K562 (cell line): ENCODE measurements at places on chromosomes 4 and X.

GRCh38 chr4:185541251-185541727, 6.0 kb upstream of the PDLIM3 start:
- no peak for DNase-seq

- peak; percentile 59 for DNase-seq
Observed at GRCh38 chr4:150209140-150209829, 131.0 kb downstream of the DCLK2 start.

DNA sequence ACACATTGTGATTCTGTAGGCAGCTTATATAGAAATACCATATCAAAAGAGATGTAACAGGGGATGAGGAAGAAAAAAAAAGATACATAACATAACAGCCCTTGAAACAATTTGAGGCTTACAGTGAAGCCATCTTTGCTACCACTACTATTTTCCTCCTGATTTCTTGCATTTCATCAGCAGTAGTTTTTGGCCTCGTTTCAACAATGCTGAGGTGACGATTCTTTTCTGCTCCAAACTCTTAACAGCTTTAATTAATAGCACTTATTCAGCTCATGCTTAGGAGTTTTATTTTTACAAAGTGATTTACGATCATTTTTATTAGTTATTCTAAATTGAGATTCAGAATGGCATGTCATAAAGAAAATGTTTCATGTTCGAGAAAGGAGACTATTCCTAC, 163.2 kb downstream of the DCK start:
- DNase-seq = no peak

DNA sequence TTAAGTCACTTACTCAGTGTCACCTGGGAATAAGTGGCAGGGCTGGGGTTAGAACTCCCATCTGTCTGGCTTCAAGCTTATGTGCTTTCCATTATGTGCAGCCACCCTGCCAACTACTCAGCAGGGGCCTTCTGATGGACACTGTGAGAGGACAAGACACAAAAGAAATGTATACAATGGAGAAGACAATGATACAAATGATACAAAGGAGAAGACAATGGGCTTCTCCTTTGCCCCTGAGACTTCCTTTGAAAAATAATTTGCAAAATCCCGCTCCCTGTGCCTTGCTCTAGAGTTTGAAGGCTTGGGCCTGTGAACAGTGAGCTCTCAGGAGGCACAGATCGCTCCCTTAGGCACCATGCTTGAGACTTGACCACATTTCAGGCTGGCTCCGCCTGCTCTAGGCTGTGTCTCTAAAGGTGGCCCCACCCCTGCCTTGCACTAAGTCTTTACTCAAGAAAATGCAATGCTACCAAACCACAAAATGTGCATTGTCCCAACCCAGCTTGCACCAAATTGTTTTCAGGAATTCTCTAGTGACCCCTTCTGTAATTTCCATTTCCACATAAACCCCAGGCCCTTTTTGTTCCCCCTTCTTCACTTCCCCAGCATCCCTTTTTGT, 27.1 kb upstream of the STX18 start:
- DNase-seq = no peak

DNA sequence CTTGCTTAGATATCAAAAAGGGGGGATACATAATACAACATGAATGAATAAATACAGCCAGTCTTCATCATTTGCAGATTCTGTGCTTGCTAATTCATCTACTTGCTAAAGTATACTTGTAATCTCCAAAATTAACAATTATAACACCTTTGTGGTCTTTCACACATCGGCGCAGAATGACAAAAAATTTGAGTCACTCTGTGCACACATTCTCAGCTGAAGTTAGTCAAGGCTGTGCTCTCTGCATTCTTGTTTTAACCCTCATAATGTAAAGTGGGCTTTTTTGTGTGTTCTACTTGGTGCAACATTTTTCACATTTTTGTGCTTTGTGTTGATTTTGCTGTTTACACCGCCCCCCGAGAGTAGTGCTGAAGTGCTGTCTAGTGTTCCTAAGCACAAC, 65.8 kb upstream of the GPRIN3 start:
- no peak for DNase-seq

- no peak for DNase-seq
Observed at GRCh38 chr4:76690011-76690905, 207.7 kb downstream of the SOWAHB start.

- no peak for DNase-seq
Observed at GRCh38 chr4:128635955-128636560, 173.4 kb upstream of the JADE1 start.

DNA sequence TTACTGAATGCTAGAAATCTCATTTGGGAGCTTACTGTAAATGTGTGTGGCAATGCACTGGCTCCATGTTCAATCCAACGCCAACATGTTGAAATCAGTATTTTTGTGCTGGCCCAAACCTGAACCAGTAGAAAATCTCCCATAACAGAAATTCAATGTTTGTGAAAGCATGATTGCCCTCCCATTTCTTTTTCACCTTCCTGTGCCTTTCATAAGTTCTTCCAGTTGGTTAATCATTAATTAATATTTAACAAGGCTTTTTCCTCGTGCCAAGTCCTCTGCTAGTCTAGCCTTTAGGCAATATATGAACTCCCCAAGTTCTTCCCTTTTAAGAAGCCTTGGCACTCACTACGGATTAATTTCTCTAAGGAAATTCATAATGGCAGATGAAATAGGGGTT, 1.3 kb upstream of the PLS3 start:
- DNase-seq = no peak

- no peak for DNase-seq
Observed at GRCh38 chr4:146318894-146319293, 104.6 kb downstream of the REELD1 start.

GRCh38 chr4:118973295-118973694, 84.6 kb downstream of the SYNPO2 start:
- DNase-seq = no peak

DNA sequence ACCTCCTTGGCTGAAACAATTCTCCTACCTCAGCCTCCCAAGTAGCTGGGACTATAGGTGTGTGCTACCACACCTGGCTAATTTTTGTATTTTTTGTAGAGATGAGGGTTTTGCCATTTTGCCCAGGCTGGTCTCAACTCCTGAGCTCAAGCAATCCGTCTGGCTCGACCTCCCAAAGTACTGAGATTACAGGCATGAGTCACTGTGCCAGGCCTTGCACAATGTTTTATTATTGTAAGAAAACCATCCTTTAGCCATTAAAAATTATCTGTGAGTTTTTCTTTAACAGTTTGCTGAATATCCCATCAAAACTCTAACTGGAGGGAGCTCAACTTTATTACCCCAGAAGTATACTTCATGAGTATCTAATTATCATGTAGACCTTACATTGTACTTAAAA, 900.3 kb downstream of the PCDH7 start:
- DNase-seq = no peak

DNA sequence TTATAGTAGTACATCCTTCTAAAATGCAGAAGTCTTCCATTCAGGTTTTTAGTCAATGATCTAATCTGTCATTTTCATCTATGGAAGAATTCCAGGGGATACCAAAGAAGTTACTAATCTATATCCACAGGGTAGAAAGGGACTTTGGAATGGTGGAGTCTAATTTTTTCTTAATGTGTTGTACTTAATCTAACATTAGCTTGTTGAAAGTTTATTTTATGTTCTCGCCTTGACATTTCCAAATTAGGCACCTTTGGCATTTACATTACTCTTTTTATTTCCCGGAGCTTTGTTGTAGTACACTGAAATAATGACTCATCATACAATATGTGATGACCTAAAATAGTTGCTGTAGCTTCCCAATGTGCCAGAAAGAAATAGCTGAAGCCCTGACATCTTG, 91.5 kb downstream of the HTR2C start:
- no peak for DNase-seq

GRCh38 chr4:39936565-39937418, 40.9 kb downstream of the PDS5A start:
- DNase-seq = no peak

DNA sequence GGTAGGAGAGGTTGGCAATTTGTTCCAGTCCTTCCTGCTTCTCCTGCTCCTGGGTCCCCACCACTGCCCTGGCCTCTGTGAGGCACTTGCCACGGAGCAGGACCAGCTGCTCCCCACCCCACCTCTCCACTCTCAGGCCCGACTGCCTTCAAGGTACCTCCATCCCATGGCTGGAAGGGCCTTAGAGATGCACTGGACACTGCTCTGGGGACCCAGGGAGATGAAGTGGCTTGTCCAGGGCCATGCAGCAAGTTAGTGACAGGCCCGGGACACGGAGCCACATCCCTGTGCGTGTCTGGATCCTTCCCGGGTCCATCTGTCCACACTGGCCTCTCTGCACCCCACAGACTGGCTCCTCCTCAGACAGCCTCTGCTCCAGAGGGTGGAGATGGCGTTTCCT, 105.3 kb downstream of the CPZ start:
- no peak for DNase-seq

- no peak for DNase-seq
Observed at GRCh38 chr4:157779081-157779480, 393.7 kb downstream of the GASK1B start.

DNA sequence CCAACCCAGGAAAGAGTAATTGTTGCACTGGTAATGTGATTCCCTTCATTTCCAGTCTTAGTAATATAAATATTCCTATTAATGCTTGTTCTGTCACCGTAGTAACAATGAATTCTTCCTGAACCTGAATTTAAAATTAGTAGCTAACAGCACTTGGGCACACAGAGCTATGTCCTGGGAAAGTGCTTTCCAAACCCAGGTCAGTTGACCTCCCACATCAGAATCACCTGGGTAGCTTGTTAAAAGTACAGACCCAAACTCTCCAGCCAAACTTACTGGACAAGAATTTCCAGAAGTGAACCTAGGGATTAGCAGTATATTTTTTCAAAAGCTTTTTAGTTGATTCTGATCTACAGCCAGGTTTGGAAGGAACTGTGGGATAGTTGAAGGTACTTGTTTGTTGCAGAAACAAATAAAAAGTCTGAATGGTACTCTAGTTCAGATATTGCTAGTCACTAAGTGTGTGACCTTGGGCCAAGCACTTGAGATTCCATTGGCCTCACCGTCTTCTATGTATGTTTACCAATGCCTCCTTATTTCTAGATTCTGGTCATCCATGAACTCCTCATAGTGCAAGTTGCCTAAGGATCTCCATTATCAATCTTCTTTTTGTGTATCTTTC, 192.9 kb upstream of the CNKSR2 start:
- DNase-seq = no peak

- no peak for DNase-seq
Observed at GRCh38 chr4:21307709-21308108, 607.5 kb downstream of the PACRGL start.

GRCh38 chr4:7757501-7758471, 181.9 kb downstream of the AFAP1 start:
- DNase-seq = no peak

DNA sequence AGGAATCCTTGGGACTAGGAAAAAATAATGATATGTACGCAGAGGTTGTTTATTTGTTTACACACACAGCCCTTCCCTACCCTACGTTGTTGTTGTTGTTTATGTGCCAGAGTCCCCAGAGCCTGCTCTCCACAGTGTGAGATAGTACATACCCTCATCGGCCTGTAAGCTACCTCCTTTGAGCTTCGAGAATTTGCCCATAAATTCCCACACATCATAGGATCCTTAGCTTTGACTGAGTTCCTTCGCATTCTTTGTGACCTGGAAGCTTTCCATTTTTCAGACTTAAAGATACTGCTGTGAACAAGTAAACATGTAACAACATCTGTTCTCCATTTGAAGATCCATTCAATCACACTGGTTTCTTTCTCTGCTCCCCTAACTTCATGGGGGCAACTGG, 114.5 kb downstream of the IRF2 start:
- DNase-seq = no peak

DNA sequence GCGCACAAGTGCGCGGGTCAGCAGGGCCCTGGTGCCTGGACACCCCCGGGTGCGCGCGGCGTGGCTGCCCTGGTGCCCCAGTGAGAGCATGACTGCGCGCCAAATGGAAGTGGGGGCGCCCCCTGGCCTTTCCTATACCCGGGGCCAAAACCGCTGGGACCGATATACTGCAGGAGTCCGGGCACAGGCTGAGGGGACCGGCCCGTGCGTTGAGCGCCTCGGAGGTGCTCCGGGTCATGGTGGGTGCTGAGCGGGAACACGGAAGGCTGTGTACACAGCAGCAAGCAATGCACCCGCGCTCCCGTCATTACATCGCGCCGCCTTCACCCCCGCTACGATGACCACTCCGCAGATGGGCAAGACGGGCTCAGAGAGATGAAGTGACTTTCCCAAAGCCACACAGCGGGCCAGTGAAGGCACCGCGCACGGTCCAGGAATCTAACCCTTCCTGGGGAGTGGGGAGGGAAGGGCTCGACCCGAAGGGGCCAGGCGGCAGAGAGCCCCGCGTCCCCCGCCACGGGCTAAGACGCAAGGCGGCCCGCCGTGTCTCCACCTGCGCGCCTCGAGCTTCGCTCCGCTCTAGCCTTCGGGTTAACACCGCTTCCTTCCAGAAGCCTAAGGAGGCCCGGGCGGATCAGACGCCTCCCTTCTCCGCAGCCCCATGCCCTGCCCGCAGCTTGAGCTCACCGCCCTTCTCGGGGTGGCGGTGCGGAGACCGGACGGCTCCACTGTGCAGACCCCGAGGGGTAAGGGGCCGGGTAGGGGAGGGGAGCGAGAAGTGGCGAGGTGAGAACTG, 11.3 kb downstream of the HMX1 start:
- DNase-seq = no peak

GRCh38 chr4:26780539-26780938, 80.1 kb upstream of the STIM2 start:
- DNase-seq = no peak

- no peak for DNase-seq
Observed at GRCh38 chr4:173530326-173531085, 477 bp upstream of the HAND2 start.

DNA sequence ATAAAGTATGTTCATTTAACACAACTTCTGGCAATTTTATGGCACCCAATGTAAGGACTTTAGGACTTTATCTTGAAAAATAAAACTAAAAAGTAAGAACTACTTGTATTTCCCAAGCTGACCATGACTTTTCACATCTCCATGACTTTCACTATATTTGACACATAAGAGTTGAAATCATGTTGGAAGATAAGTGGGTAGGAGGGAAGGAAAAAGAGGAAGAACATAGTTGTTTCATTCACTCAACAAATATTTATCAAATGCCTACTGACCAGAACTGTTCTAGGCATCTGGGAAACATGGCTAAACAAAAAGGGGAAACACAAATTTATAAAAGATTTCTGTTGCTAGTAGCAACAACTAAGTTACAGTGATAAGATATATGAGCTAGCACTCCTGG, 16.0 kb downstream of the SCLT1 start:
- DNase-seq = no peak

GRCh38 chrX:15216280-15216679, 53.6 kb downstream of the ASB9 start:
- DNase-seq = no peak

- no peak for DNase-seq
Observed at GRCh38 chr4:11230866-11231265, 197.8 kb downstream of the HS3ST1 start.

GRCh38 chrX:111309083-111309482, 38.8 kb upstream of the CAPN6 start:
- no peak for DNase-seq

- no peak for DNase-seq
Observed at GRCh38 chr4:185369731-185370130, 26.0 kb downstream of the LRP2BP start.

GRCh38 chrX:30888526-30889146, 418 bp downstream of the TAB3 start:
- DNase-seq = peak; percentile 40

GRCh38 chrX:43750248-43750676, 94.2 kb downstream of the MAOA start:
- peak; percentile 55 for DNase-seq
